Type B pancreatic cell (in vitro differentiated cells): ENCODE measurements at places on chromosomes 4 and X. TPM values are rescaled to one million over a fixed set of nuclear protein-coding genes. Genes with fewer than 3 reads are reported as not detected.

The IL15 gene
- 0.77 and 0.79 TPM in 2 replicates for total RNA-seq

DNA sequence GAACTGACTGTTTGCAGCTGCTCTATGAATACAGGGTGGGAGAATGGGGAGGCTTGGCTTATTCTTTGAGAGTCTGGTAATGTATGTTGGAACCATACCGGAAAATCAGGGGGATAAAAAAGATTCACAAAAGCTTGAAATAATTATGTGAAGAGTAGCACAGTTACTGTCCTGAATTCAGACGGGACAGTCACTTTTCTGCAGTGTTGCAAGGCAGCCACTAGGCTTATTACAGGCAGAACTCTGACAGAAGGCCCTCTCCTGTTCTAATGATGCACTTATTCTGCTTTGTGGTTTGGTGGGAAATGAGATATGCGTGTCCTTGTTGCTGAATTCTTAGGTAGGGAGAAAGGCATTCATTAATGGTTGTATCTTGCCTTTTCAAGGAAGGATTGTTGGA is 37.2 kb downstream of the GUCY1B1 start:
- no peaks in the 10 kb centered on the region for H3K27me3 ChIP-seq
- no peak overlapping the region for H3K27ac ChIP-seq
- H3K36me3 ChIP-seq: peaks cover 5% of the 10 kb centered on the region
- no peak for DNase-seq

DNA sequence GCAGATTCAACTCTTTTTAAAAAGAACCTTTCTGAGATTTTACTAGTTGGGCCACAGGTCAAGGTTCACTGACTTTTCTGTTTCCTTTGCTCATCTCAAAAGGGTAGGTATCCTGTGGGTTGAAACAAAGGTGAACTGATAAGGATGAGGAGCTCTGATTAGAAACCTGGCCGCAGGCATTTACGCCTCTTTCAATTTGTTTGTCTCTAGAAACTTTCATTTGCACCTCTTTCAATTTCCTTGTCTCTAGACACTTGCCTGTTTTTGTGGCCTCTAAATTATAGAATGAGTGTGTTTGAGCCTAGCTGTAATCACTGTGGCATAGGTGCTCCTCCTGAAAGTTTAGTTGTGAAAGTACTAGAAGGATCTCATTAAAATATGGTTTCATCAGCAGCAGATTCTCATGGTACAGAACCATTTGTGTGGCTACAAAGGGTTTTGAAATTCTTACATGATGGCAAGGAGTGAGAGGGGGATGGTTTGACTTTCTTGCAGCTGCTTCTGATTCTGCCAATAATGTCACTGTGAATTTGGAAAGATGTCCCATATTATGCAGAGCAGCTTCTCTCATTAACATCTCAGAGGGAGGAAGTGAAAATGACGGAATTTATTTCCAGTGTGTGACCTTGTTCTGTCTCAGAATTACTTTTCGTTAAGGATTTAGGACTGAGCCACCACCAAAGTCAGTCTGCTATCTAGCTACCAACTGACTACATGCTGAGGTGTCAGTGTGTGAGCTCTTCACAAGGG is 142.2 kb downstream of the SH2D1A start:
- no peak overlapping the region for H3K27ac ChIP-seq
- no peaks in the 10 kb centered on the region for H3K4me1 ChIP-seq
- no peaks in the 10 kb centered on the region for H3K27me3 ChIP-seq

DNA sequence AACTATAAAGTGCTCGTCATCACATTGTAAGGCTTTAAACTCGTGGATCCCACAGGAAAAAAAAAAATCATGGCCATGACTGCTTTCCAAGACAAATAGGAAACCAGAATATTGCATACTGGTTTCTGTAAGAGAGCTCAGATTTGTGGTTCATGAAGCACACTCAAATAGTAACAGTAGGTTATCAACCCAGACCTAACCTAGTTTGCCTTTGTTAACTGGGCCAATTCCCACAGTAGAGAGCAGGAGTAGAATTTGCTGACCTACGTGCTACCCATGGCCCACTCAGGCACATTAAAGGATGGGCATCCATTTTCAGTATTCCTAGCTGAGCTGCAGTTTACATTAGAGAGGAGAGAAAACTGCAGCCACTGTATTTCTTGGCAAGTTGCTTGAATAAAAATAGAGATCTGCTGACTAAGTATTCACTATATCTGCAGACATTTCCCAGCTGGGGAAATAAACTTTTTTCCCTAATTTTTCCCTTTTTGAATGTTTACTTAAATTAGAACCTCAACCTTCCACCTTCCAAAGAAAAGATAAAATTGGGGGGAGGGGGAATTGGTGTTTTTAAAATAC is 218.5 kb downstream of the SPANXN3 start:
- DNase-seq: no peak
- no peak overlapping the region for H3K27ac ChIP-seq

GRCh38 chrX:15245896-15246295 is 24.0 kb downstream of the ASB9 start:
- no peaks in the 10 kb centered on the region for H3K27me3 ChIP-seq
- DNase-seq: no peak
- H3K36me3 ChIP-seq: no peaks in the 10 kb centered on the region
- no peak overlapping the region for H3K27ac ChIP-seq
